Adrenal gland (tissue), 19 donors: ENCODE measurements at places on chromosomes 1 and 21.

GRCh38 chr1:210360852-210361477 is 32.3 kb downstream of the HHAT start:
- DNase-seq: no peak

GRCh38 chr1:68211761-68212380 is 20.5 kb downstream of the WLS start:
- no peak for DNase-seq

DNA sequence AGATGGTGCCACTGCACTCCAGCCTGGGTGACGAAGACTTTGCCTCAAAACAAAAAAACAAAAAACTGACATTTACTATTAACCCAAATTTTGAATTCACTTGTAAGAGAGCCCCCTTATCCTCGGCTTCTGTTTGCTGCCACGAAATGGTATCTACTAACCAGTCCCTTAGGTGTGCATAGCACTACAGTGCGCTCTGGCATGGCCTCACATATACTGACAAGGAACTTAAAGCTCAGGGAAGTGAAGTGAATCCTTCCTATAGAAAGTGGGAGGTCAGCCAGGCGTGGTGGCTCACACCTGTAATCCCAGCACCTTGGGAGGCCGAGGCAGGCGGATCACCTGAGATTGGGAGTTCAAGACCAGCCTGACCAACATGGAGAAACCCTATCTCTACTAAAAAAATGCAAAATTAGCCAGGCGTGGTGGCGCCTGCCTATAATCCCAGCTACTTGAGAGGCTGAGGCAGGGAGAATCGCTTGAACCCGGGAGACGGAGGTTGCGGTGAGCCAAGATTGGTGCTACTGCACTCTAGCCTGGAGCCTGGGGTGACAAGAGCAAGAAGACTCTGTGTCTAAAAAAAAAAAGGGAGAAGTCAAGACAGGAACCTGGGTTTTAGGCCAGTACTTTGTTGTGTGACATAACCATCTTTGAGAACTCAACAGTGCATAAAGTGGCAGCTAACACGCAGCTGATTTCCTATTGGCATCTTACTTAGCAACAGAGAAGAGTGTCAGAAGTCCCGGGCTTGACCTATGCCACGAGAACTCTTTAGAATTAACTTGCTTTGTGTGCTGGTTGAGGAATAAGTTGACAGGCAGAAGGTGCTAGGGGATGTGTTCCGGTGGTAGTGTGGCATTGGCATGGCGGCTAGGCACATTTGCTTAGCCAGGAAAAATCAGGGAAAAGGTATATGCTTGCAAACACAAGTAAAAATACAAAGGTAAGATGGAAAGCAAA is 16.8 kb downstream of the ERRFI1 start:
- no peak for DNase-seq

DNA sequence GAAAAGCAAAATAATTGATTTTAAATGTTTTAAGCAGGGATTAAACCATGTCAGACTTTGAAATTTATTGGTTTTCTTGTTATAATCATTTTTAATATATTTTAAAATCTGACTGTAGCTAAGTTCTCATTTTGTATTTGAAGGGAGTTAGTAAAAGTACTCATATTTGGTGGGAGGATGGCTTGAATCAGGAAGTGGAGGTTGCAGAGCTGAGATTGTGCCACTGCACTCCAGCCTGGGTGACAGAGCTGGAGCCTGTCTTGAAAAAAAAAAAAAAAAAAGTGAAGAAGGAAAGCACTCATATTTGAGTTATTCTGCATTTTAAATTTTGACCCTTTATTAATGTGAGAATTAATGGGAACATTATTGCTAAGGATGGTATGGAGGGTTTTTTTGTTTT is 106.0 kb downstream of the RABGAP1L start:
- DNase-seq: no peak

GRCh38 chr1:22739648-22740385 is 29.2 kb downstream of the EPHB2 start:
- DNase-seq: peak; percentile 83
